Smooth muscle cell of trachea (primary cell): ENCODE measurements at places on chromosomes 13 and 19. TPM values are rescaled to one million over a fixed set of nuclear protein-coding genes. Genes with fewer than 3 reads are reported as not detected.

The COLGALT1 gene
- 93.1 and 100 TPM in 2 replicates for total RNA-seq

The CALR3 gene
- total RNA-seq = not detected in 2 replicates

The DPP9 gene
- 48.6 and 62.2 TPM in 2 replicates for total RNA-seq

The FCHO1 gene
- total RNA-seq = 0.29 and 0.83 TPM in 2 replicates

The ZNF541 gene
- total RNA-seq = under 0.01 TPM in 1 of 2 replicates, not detected in the other

The CRX gene
- not detected in 2 replicates for total RNA-seq
